ENCODE measurements at places on chromosomes 2 and 18. TPM values are rescaled to one million over a fixed set of nuclear protein-coding genes. Genes with fewer than 3 reads are reported as not detected.

DNA sequence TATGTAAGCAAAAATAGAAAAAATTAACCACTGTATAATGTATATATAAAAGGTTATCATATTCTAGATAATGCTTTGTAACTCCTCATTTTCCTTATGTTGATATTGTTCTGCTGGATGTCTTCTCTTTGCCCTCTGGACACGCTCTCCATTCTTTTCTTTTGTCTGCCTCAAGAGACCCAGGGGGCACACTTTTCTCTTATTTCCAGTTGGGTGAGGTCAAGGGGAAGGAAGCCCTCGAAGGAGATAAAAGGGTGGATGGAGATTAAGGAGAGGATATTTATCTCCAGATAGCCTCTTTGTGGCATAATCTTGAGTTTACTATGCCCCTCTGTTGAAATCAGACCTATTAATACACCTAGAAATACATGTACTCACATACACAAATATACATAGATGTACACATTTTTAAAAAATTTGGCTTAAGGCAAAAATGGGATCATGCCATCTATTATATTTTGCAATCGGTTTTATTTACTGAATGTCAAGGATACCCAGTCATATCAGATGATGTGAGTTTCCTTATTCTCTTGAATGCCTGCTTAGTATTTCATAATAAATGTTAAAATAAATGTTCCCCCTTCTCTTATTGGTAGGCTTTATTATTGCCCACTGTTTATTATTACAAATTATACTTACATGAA, 65.3 kb downstream of the LCLAT1 start:
- H3K27ac ChIP-seq = no peak overlapping the region
- DNase-seq = no peak
- no peaks in the 10 kb centered on the region for H3K27me3 ChIP-seq
- no peak overlapping the region for H3K4me3 ChIP-seq
- H3K36me3 ChIP-seq = no peaks in the 10 kb centered on the region
- no peaks in the 10 kb centered on the region for H3K4me1 ChIP-seq

NHEJ1 gene
- 14.1 TPM for total RNA-seq

DNA sequence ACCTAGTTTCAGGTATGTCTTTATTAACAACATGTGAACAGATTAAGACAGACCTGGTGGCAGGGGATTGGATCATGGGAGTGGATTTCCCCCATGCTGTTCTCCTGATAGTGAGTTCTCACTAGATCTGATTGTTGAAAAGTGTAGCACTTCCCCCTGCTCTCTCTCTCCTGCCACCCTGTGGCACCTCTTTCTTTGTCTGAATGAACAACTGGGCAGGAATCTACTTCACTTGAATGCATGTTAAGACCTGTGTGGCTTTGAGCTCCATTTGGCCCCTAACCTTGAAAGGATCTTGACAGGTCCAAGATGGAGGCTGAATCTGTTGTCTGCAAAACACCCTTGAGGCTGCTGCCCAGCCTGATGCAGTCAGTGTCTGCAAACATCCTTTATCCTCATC, 194.4 kb downstream of the RNF144A start:
- H3K27me3 ChIP-seq = no peaks in the 10 kb centered on the region
- H3K4me1 ChIP-seq = no peaks in the 10 kb centered on the region
- H3K36me3 ChIP-seq = no peaks in the 10 kb centered on the region
- no peak overlapping the region for H3K27ac ChIP-seq

- no peak overlapping the region for H3K4me3 ChIP-seq
- DNase-seq = no peak
- no peak overlapping the region for H3K27ac ChIP-seq
- H3K36me3 ChIP-seq = no peaks in the 10 kb centered on the region
- H3K27me3 ChIP-seq = peaks cover 4% of the 10 kb centered on the region
- H3K4me1 ChIP-seq = no peaks in the 10 kb centered on the region
These were observed 58.7 kb downstream of the ITGB6 start for GRCh38 chr2:160141419-160141818.

DNA sequence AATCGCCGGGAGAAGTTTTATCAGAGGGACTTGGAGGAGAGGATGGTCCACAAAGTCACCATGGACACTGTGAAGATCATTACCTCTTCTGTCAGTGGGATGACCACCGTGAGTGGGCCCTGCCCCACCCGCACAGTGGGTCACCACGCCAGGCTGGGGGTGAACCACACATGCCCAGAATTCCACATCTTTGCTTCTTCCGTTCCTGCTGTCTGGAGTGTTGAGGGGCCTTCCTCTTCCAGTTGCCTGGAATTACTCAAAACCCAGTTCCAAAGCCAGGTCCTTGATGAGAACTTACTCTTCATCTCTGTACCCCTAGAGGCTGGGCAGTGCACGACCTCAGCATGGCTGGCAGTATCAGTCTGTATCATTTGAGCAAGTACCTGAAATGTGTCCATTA, 22.1 kb downstream of the MROH2A start:
- DNase-seq = no peak
- H3K27me3 ChIP-seq = no peaks in the 10 kb centered on the region
- H3K4me3 ChIP-seq = no peak overlapping the region
- H3K27ac ChIP-seq = no peak overlapping the region

GRCh38 chr18:44944461-44944860, 263.8 kb downstream of the SETBP1 start:
- H3K27ac ChIP-seq = no peak overlapping the region
- H3K4me1 ChIP-seq = no peaks in the 10 kb centered on the region
- DNase-seq = no peak
- no peaks in the 10 kb centered on the region for H3K27me3 ChIP-seq

GRCh38 chr2:96098900-96099590, 17.3 kb downstream of the ADRA2B start:
- no peaks in the 10 kb centered on the region for H3K36me3 ChIP-seq
- no peak for DNase-seq
- H3K4me3 ChIP-seq = no peak overlapping the region
- H3K27ac ChIP-seq = no peak overlapping the region

- H3K36me3 ChIP-seq = no peaks in the 10 kb centered on the region
- H3K4me1 ChIP-seq = no peaks in the 10 kb centered on the region
- H3K27me3 ChIP-seq = no peaks in the 10 kb centered on the region
- no peak overlapping the region for H3K4me3 ChIP-seq
- no peak for DNase-seq
These were observed 179.1 kb downstream of the ERBB4 start for GRCh38 chr2:212359425-212360067.

GRCh38 chr2:100390001-100390940, 27.2 kb downstream of the CHST10 start:
- H3K27me3 ChIP-seq = no peaks in the 10 kb centered on the region
- no peak for DNase-seq

Data from CD4-positive, alpha-beta memory T cell (primary cell).